ENCODE measurements at places on chromosomes 16 and 17.

DNA sequence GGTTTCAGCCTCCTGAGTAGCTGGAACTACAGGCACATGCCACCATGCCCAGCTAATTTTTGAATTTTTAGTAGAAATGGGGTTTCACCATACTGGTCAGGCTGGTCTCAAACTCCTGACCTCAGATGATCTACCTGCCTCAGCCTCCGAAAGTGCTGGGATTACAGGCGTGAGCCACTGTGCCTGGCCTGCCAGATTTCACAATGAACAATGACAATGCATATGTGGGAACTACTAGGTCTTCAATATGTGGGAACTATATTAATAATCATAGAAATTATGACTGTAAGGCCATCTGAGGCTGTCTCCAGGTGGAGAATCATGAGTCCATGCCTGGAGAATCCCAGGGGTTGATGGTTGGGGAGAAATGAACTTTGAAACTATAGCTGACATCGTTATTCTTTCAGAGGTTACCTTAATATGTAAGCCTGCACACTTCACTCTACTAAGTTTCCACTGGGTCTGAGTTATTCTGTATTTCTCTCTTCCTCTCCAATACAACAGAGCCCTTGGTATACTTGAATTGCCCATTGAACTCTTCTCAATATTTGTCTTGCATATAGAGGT, 7.2 kb upstream of the DRC7 start:
- no peak for DNase-seq

GRCh38 chr16:27287887-27288286, 19.3 kb upstream of the NSMCE1 start:
- no peak for DNase-seq

DNA sequence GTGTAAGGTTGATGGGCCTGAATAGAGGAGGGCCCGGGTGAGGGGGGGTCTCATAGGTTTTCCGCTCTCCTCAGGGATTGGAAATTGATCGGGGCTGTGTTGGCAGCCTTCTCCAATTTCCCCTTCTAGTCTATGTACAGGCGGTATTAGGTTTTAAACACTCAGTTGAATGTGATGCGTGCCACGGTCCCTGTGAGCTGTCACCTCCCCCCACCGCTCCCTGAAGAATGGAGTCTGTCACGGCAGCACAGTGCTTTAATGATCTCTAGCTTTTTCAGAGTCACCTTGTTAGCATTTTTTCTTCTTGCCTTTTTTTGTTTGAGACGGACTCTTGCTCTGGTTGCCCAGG, 800 bp downstream of the COX4I1 start:
- no peak for DNase-seq

DNA sequence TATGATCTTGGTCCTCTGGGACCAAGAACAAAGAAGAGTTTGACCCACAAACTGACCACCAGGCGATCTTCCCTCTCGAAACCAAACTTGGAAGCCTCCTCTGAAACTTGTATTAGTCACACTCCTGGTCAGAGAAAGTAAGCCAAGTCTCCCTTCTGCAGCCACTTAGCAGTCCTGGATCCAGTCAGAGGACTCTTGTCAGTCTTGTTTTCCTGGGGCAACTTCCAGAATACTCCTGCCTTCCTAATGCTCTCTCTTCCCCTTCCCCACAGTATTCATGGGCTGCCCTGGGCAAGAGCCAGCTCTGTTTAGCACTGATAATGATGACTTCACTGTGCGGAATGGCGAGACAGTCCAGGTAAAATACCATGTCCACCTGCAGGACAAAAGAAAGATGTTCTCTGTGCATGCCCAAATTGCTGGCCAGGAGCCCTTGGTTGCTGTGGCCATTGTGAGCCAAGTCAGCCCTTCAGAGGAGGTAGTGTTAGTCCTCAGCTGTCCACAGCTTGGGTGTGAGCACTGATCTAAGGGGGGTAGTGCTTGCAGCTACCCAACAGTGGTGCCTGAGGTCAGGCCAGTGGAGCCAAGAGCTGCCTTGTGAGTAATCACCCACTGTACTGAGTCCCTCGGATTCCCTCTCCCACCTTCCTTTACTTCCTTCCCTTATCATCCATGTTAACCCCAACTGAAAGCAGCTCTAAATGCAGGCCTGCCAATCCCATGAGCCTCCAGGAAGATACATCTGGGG, 31.2 kb downstream of the CDH3 start:
- DNase-seq, result no peak

DNA sequence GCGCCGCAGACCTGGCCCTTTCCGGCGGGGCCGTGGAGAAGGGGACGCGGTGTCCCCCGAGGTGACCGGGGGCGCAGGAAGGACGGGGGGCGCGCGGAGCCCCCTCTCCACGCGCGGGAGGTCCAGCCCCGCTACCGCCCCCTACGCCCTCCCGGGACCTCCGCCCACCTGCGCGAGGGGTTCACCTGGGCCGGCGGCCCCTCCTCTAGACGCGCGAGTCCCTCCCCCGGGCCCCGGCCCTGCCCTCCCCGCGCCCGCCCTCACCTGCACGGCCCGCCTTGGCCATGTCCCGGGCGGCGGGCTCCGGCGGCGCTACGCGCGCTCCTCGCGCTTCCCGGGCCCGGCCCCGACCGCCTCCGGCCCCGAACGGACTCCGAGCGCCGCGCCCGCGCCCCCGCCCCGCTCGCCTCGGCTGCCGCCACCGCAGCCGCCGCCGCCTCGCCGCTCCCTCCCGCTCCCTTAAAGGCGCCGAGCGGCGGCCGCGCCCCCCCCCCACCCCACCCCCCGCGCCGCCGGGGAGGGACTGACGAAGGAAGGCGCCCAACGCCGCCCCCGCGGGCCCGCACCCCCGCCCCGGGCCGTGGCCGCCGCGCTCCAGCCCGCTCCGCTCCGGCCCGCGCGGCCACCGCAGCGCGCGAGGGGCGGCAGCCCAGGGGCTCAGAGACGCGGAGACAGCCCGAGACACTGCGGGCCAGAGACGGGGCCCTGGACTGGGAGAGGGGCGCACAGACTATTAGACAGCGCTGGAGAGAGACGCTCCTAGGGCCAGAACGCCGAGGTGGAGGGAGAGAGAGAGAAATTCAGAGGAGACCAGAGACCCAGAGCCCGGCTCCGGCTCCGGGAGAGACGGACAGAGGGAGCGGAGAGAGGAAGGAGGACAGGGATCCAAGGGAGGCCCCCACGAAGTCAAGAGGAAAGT, at the start of gene PITPNM3:
PITPNM3 (minus strand) TSS at position 435 of the 919 bp plus-strand sequence; CDS start at position 286, 149 bp downstream.
- peak; percentile 69 for DNase-seq

DNA sequence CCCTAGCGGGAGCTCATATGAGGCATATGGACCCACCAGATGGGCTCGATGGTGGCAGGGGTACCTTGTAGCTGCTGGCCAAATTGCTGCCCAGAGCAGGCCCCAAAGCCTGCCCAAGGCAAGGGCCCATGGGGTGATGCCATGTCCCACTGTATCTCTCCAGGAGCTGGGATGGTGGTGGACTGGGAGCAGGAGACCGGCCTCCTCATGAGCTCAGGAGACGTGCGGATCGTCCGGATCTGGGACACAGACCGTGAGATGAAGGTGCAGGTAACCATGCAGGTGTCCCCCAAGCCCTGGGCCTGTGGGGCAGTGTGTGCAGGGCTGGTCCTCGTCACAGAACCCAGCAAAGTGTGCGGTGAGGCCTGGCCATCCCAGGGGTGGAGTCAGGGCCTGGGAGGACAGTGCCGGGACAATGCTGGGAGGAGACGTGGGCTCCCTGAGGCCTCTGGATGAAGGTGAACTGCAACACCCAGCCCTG, 34.1 kb upstream of the CHMP6 start:
- DNase-seq, result no peak

- no peak for DNase-seq
Observed at GRCh38 chr16:89054261-89054661, 39.4 kb upstream of the ACSF3 start.

GRCh38 chr17:12982224-12982623, 35.6 kb downstream of the ELAC2 start:
- no peak for DNase-seq

DNA sequence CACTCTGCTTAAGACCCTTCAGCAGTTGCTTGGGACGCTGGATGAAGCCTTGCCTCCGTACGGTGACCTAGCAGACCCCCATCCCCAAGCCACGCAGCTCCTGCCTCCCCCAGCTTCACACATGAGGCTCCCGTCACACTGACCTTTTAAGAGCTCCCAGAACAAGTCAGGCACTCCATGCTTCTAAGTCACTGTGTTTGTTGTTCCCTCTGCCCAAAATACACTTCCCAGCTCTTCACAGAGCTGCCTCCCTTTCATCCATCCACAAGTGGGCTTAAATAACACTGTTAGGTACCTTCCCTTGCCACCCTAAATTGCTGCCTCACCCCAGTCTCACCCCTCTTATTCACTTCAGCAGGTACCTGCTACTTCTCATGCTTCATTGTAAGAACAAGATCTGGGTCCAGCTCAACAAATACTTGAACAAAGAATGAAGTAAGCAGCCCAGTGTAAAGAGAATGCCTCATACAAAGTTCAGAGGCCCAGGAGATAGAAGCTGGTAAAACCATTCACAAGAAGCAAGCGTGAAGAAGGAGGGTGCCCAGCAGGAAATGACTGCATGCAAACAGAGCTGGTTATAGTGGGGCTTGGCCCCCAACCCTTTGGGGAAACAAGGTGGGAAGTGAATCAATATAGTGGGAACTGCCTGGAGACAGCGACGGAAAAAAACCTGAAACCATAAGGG, 5.8 kb downstream of the ZC3H7A start:
- no peak for DNase-seq

DNA sequence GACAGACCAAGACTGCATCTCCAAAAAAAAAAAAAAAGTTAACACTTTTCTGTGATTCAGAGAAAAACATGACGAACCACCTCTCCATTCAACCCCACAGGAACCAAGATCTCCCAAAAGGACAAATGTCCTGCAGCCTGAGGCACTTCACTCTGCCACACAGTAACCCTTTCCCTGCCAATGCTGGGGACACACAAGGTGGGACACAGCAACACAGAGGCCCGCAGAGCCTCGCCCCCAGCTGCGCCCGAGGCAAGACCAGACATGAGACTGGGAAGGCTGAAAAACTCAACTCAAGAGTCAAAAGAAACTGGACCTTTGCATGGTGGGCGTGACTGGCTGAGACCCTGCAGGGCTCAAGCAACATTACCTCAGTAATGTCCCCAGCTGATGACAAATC, 34.0 kb downstream of the FANCA start:
- no peak for DNase-seq

DNA sequence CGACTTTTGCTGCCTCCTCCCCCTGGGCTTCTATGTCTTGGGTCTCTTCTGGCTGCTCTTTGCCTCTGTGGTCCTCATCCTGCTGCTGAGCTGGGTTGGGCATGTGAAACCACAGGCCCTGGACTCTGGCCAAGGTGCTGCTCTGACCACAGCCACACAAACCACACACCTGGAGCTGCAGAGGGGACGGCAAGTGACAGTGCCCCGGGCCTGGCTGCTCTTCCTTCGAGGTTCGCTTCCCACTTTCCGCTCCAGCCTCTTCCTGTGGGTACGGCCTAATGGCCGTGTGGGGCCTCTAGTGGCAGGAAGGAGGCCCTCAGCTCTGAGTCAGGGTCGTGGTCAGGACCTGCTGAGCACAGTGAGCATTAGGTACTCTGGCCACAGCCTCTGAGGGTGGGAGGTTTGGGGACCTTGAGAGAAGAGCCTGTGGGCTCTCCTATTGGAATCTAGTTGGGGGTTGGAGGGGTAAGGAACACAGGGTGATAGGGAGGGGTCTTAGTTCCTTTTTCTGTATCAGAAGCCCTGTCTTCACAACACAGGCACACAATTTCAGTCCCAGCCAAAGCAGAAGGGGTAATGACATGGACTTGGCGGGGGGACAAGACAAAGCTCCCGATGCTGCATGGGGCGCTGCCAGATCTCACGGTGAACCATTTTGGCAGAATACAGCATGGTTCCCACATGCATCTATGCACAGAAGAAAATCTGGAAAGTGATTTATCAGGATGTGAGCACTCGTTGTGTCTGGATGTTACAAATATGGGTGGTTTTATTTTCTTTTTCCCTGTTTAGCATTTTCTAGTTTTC, 2.3 kb downstream of the GP1BA start:
- peak; percentile 56 for DNase-seq

- no peak for DNase-seq
Observed at GRCh38 chr16:84759061-84759460, 59.3 kb downstream of the USP10 start.

DNA sequence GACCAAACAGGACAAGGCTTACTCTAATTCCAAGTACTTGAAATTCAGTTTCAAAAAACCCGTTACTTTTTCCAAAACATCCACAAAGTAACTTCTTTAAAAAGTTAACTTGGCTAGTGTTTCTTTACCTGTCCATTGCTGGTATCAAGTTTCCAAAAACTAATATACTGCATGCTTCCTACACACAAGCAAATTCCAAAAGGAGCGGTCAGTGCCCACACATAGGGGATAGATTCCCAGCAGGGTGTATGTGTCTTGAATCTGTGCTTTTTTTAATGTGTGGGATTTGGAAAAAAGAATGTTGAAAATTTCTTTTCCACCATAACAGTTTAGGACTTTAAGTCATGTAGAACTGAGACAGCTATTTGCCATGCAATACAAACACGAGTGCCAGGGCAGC, 367.8 kb upstream of the SOX9 start:
- no peak for DNase-seq

- DNase-seq, result no peak
Observed at GRCh38 chr17:77320044-77320440, 179.3 kb downstream of the SEC14L1 start.

- DNase-seq, result no peak
Observed at GRCh38 chr17:31320241-31320640, 1.2 kb downstream of the EVI2A start.

- peak; percentile 32 for DNase-seq
Observed at GRCh38 chr16:73480381-73480780, 432.5 kb upstream of the ZFHX3 start.

DNA sequence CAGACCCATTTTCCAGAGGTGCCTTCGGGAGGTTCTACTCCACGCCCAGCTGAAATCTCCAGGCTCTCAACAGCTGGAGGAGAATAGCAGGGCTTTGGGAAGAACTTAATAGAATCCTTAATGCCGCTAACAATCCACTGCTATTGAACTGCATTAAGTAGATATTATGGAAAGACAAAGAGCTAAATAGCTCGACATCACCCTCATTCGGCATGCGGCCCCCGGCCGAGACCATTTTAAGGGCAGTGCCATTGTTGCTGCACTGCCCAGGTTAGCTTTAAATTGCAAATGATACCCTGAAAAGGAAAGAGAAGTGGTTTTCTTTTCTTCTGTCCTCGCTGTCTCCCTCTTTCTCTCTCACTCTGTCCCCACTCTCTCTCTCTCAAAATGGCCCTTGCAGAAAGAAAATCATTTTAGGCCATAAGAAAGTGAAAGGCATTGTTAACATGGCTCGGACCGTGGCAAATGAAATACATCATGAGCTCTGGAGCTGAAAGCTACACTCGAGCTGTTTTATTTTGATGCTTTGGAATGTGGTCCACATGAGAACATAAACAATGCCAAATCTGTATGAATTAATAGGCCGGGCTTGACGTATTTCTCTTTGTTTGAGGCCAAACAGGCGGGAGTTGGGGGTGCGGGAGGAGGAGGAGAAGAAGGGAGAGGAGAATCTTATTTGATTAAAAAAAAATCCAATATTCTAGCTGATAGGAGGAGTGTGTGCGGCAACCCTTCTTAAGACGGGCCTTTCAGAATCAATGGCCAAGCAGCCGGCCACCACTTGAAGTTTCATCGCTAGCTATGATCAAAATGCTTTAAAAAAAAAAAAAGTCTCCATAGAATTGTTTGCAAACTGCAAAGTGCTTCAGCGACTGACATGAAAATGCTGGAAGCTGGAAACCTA, 298.8 kb upstream of the IRX3 start:
- DNase-seq, result no peak

GRCh38 chr16:22073350-22073749, 19.0 kb upstream of the VWA3A start:
- no peak for DNase-seq

Data from ecto neural progenitor cell (in vitro differentiated cells).